ENCODE measurements at places on chromosomes 1 and 21. TPM values are rescaled to one million over a fixed set of nuclear protein-coding genes. Genes with fewer than 3 reads are reported as not detected.

SPATA46 gene
- not detected for total RNA-seq

HFM1 gene
- 0.25 TPM for total RNA-seq

FCER1A gene
- total RNA-seq, result not detected

MEX3A gene
- total RNA-seq, result 3.6 TPM

A3GALT2 gene
- total RNA-seq, result not detected

FOXJ3 gene
- 18.1 TPM for total RNA-seq

GPA33 gene
- not detected for total RNA-seq

CLEC20A gene
- not detected for total RNA-seq

PPIAL4G gene
- not detected for total RNA-seq

TPR gene
- 66.5 TPM for total RNA-seq

AMIGO1 gene
- total RNA-seq, result 1.0 TPM

KPNA6 gene
- 30.3 TPM for total RNA-seq

EPHB2 gene
- total RNA-seq, result 26.6 TPM

GUCA2B gene
- total RNA-seq, result not detected

IQGAP3 gene
- total RNA-seq, result 12.8 TPM

GNAT2 gene
- total RNA-seq, result 0.13 TPM

SPATA1 gene
- 0.13 TPM for total RNA-seq

COL8A2 gene
- total RNA-seq, result 2.3 TPM

ISG15 gene
- 92.3 TPM for total RNA-seq

OR2T33 gene
- not detected for total RNA-seq

TMEM82 gene
- 0.13 TPM for total RNA-seq

RNF223 gene
- not detected for total RNA-seq

TMCO1 gene
- total RNA-seq, result 45.1 TPM

KRTAP7-1 gene
- not detected for total RNA-seq

ARID1A gene
- 7.3 TPM for total RNA-seq

OLIG1 gene
- total RNA-seq, result not detected

INKA2 gene
- 6.6 TPM for total RNA-seq

VWA5B1 gene
- total RNA-seq, result not detected

LENEP gene
- total RNA-seq, result 0.13 TPM

RAB13 gene
- total RNA-seq, result 35.4 TPM

LPAR3 gene
- total RNA-seq, result not detected

SH2D1B gene
- total RNA-seq, result 0.13 TPM

REN gene
- total RNA-seq, result not detected

DPM3 gene
- 40.4 TPM for total RNA-seq

CASQ1 gene
- total RNA-seq, result not detected

NUP133 gene
- total RNA-seq, result 32.9 TPM

PRKAA2 gene
- total RNA-seq, result 1.7 TPM

All from dermis microvascular lymphatic vessel endothelial cell (primary cell).